ENCODE measurements at places on chromosomes 1 and 21.

GRCh38 chr1:165288350-165289120 lies 68.0 kb downstream of the LMX1A start:
- no peak for DNase-seq

GRCh38 chr1:159924791-159925718 lies at the start of gene TAGLN2:
TSS of gene TAGLN2 (minus strand) at chr1:159925507. CDS start at chr1:159920509, 4,998 bp downstream.
- DNase-seq: peak; percentile 86

DNA sequence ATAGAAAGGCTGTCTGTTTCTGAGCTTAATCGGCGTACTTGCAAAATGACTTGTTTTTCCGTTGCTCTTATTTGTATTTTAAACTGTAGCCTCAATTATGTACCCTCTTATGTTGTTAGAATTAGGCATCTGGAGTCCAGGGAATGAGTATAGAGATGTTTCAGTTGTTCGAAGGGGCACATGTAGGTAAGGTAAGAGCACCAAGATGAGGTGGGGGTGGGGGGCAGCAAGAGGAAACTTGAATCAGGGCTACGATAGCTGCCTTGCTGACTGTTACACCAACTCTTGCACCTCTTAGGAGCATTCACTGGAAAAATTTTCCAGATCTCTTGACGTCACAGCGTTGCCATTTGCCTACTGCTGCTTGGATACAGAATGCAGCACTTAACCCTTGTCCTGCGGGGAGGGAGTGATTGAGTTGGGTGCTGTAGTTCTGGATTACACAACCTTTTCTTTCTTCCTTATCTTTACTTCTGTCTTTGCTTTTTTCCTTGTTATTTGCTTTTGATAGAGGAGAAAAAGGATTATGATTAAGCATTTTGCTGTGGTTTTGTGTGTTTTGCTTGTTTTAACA lies 3.2 kb downstream of the ATP1B1 start:
- no peak for DNase-seq

DNA sequence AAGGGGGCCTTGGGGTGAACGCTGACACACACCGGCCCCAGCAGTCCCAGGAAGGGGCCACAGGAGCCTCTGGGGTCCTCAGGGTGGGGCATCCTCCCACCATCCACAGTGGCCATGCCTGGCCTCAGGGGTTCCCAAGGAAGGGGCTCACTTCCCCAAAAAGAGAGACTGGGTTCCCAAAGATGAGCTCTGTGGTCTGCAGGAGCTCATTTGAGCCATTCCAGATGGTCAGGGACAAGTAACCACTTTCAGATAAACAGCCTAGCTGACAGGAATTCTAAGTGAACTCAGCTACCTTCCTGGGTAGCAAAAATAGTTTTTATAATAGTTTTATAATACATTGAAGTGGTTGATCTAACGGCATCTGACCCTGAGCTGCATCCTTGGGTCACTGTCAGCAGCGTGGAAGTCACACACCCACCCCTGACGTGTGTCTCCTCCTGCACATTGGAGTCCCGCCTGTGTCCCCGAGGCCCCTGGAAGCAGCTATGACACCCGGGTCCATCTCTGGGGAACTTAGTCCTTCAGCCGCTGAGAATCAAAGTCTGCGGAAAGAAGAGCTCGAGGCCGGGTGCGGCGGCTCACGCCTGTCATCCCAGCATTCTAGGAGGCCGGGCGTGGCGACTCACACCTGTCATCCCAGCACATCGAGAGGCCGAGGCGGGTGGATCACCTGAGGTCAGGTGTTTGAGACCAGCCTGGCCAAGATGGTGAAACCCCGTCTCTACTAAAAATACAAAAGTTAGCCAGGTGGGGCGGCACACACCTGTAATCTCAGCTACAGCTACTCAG lies 5.7 kb upstream of the TMEM240 start:
- no peak for DNase-seq

- no peak for DNase-seq
These were observed 20.0 kb downstream of the F11R start for GRCh38 chr1:161000736-161001480.

GRCh38 chr1:151593730-151594129 lies 18.1 kb upstream of the SNX27 start:
- DNase-seq: no peak

- no peak for DNase-seq
These were observed 58.7 kb downstream of the NENF start for GRCh38 chr1:212491454-212491853.

DNA sequence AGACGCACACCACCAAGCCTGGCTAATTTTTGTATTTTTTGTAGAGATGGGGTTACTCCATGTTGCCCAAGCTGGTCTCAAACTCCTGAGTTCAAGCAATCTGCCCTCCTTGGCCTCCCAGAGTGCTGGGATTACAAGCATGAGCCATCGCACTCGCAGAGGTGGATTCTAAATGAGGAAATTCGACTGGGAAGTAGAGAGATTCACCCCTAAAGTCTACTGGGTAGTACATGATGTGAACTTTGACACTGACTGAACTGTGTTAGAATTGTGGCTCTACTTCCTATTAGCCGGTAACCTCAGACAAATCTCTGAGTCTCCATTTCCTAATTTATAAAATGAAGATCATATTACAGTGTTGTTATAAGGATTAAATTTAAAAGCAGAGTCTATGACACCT lies 276.0 kb upstream of the NR5A2 start:
- DNase-seq: no peak

DNA sequence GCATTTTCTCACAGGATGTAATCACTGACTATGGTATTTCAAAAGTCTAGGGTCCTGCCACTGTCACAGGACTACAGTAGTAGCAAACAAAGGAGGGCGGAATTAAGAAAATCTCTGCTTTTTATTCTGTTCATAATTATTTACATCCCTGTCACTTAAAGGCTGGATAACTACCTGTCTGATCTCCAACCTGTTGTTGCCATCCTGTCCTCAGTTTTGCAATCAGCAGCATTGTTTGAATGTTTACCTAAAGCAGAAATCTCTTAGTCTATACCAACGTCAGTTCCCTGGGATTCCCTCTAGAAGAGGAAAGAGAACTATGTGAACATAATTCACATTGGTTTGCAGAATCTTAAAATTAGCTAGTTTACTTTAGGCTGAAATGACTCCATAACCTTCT lies 218.5 kb downstream of the PBX1 start:
- no peak for DNase-seq

- DNase-seq: no peak
These were observed 123.8 kb upstream of the RAB4A start for GRCh38 chr1:229147072-229147471.

GRCh38 chr1:90713741-90714509 lies 3.2 kb downstream of the BARHL2 start:
- no peak for DNase-seq

- no peak for DNase-seq
These were observed 38.4 kb downstream of the MIXL1 start for GRCh38 chr1:226261818-226262217.

- no peak for DNase-seq
These were observed 18.7 kb upstream of the ZBTB21 start for GRCh38 chr21:42028766-42029425.

DNA sequence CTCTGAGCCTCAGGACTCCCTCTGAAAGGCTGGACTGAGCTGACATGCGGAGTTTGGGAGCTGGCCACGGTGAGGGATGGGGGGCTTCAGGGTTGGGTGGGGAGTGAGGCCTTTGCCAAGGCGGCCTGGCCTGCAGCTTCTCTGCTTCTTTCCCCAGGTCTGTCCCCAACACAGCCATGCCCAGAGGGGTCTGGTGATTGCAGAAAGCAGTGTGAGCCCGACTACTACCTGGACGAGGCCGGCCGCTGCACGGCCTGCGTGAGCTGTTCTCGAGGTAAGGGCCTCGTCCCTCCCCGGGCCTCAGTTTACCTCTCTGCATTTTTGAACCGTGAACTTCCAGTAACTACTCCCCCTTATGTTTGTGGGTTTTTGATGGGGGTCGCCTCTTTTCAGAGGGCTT lies 48.6 kb downstream of the TNFRSF8 start:
- DNase-seq: no peak

GRCh38 chr1:169122976-169123375 lies 16.5 kb downstream of the ATP1B1 start:
- DNase-seq: no peak

DNA sequence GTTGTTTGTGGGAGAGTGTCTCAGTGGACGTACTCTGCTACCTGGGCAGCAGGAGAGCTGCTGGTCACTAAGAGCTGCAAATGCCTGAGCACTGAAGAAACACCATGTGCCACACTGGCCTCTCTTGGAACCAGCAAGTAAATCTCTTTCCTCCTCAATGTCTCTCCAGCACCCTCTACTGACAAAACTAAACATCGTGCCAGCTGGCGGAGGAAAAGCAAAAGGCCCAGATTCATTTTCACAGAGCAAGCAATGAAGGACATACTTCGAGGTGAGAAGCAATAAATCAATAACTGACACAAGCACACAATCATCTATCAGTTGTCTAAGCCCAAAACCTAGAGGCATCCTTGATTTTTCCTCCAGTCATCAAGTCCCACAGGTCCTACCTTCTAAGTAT lies 78.1 kb downstream of the RERE start:
- DNase-seq: no peak

Measured in HTR-8/SVneo (cell line).